ENCODE measurements at places on chromosomes 5 and 9.

GRCh38 chr9:79709743-79710674 is 138.2 kb downstream of the TLE4 start:
- no peak for DNase-seq

DNA sequence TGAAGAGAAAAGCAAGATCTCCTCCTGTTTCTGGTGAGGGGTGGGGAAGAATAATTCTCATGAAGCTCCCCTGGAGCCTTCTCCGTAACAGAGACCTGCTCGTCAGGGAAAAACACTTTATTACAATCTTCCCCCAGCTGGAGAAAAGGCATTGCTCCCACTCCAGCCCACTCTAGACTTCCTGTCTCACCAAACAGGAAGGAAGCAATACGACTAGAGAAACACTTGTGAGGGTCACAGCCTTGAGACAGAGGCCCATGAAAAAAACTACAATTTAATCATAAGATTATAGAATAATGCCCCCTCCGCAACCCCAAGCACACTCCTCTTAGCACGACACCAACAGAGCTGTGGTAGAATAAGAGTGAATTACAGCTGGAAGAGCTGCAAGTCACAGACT is 197.2 kb upstream of the S1PR3 start:
- no peak for DNase-seq

DNA sequence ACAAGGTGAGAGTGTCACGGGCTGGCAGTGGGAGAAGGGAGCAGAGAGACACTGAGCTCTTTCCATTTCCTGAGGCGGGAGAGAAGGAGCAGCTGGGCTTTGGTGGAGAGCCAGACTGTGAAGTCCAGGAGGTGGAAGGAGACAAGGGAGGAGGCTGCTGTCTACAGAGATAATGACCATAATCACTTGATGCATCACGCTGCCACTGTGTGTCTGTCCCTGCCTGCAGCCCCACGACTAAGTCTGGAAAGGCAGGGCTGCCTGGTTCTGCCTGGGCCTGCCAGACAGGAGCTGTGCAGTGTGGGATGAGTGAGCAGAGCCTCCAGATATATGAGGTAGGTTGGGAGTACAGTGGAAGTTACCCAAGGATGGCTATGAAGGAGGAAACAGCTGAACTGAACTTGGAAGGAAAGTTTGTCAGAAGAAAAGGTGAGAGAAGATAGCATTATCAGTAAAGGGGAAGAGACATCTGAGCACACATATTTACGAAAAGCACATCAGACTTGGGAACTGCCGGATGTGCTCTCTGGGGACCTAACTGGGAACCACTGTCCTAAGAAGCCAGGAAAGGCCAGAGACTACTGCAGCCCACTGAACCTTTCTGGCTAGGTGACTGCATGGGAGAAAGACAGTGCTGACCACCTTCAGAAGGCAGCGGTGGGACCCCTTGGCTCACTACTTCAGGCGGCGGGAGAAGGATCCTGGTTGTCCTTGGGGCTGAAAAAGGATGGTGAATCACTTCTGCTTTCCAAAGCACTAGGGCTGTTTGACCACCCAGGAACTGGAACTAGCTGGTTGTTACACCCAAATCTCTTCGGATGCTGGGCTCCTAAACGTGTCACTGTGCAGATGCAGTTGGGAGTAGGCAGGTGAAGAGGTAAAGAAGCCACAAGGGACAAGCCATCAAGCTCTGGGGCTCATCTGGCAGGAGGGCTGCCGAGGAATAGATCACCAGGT is 12.8 kb upstream of the DDX41 start:
- no peak for DNase-seq

DNA sequence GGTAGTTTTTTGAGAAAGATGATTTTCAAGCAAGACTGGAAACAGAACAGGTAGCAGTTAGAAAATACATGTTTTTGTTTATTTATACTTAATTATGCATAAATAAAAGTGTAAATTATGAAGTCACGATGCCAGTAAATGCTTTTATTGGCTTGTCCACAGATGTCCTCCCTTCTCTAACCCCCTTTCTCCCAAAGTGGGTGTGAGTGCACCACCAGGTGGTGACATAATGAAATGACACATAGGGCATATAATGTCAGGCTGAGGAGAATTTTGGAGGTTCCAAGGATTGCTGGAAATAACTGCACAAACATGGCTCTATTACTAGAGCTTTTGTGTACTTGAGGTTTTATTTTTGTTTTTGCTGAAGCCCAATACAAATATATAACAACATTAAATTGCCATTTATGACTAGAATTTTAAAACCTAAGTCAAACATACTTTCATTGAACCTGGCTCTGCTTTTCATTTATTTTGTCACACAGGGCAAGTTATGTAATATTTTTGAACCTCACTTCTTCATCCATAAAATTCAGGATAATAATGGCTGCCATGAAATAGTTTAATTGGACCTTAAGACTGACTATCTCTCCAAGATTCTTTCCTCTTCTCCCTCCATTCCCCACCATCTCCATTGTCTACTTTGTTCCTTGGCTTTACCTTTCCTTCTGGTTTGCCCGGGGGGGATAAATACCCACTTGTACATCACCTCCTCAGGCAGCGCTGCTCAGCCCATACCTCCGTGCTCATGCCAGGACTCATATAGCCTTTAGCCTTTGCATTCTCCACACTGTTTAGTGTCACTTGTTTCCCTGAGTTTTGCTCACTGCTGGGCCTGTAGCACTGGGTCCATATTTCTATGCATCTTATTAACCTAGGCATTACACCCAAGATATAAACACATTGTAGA is 168.8 kb downstream of the PDE4D start:
- no peak for DNase-seq

- no peak for DNase-seq
Observed at GRCh38 chr9:33800886-33801285, 5.5 kb downstream of the PRSS3 start.

DNA sequence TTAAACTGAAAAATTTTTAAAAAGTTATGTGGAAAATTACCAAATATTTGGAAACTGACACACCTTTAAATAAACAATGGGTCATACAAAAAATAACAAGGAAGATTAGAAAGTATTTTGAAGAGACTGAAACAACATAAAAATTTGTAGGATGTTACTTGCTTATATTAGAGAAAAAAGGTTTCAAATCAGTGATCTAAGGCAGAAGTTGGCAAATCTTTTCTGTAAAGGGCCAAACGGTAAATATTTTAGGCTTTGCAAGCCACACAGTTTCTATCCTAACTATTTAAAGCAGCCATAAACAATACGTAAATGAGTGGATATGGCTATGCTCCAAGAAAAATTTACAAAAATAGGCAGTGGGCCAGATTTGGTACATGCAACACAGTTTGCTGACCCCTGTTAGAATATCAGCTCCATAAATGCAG is 81.3 kb downstream of the OXCT1 start:
- DNase-seq = no peak

GRCh38 chr9:95092262-95093072 is 225.0 kb downstream of the FANCC start:
- no peak for DNase-seq

DNA sequence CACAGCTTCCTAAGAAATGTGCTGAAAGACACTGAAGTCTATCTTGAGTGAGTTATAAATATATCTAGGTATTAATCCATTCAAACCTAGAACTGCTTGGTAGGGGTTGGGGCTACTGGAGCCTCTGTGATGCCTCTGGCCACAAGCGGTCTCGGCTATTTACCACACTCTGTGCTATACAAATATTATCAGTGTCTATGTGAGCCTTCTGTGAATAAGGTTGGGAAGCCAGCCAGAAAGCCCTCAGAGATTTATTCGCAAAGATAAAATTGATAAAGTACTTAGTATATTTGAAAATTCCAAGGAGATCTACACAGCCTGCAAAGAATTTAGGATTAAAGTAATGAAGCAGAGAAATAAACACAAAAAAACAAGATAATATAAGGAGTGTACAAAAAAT is 41.4 kb downstream of the LIFR start:
- DNase-seq = no peak

GRCh38 chr5:23367874-23368273 is 139.5 kb upstream of the PRDM9 start:
- no peak for DNase-seq

DNA sequence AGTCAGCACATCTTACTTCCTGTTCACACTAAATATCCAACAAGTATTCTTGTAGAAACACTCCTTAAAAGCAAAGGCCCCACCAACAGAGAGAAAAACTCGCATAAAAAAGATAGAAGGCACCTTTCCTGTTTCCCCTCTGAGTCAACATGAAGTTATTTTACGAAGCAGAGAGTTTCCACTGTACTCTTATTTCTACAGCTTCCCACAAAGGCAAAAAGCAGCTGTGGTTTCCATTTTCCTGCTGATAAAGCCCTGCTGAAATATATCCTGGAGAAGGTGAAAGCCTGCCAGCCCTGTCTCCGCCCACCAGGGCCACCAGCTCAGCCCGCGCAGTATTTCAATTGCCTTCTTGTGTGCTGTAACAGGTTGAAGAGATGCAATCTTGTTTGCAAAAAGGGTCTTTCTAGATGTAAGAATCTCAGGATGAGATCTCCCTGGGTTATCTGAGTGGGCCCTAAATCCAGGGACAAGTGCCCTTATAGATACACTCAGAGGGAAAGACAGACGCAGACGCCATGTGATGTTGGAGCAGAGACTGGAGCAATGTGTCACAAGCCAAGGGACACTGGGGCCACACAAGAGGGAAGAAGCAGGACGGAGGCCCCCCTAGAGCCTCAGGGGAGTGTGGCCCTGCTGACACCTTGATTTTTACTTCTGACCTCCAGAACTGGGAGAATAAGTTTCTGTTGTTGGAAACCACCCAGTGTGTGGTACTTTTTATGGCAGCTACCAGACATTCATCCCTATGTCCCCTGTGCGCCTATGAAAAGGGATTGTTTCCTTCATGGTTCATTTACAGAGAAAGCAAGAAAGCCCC is 19.9 kb downstream of the SEMA4D start:
- peak; percentile 50 for DNase-seq

DNA sequence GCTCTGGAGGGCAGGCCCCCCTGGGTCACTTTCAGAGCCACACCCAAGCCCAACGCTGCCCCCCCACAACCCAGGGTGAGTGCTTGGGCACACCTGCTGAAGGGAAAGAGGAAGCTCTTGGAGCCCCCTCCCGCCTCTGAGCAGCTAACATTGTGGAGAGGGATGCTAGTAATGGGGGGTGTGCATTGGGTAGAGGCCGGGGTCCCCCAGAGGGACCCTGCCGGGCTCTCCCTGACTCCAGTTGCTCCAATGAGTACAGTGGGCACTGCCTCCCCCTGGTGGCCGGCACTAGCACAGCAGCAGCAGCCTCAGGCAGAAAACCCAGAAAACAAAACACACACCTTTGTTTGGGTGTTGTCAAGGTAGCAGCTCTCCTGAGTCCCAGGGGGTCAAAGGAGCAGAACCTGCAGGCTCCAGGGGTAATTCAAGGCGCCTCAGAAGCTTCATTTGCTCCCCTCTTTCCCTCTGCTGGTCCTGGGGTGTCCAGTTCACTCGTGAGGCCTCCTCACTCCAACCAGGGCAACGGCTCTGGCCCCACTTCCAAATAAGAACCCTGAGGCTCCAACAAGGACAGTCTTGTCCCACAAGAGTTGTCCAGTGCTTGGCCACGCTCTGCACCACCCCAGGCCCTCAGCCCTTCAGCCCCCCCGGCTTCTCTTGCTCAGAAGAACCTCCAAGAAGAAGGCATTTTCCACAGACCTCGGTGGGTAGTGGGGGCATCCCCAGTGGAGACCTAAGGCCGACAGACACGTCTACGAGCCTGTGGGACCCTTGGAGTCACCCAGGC is 16.1 kb downstream of the GBGT1 start:
- peak; percentile 87 for DNase-seq

GRCh38 chr9:120915854-120916470 is 10.6 kb downstream of the TRAF1 start:
- DNase-seq = peak; percentile 67

DNA sequence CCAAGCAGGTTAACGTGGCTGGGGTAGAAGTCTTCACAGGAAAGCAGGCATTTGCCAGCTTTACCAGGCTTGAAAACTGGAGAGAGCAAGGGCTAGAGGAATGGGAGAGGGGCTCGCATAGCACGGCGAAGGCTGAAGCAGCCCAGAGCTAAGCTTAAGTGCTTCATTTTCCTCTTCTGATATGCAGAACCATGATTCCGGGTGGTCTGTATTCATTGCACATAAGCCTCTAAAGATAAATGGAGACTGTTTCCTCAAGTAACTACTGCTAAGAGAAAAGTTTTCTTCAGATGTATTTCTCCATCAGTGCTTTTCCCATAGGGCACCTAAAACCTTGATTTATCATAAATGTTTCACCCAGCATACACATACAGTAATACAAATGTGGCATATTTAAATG is 414.1 kb downstream of the MLLT3 start:
- no peak for DNase-seq

GRCh38 chr9:85536076-85536475 is 205.7 kb downstream of the AGTPBP1 start:
- DNase-seq = no peak

DNA sequence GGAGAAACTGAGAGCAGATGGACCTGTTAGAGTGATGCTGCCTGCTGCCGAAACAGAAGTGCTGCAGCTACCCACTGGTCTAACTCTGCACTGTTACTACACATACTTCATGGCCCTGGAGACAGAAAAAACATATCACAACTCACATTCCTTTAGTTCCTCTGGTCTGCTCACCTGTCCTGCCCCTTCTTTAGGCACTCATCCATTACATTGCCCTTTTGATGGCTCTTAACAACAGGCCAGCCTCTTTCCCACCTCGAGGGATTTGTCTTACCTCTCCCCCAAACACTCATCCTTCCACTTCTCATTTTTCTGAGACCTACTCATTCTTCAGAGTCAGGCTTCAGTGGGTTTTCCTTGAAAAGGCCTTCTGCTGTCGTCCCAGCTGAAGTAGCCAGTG is 49.2 kb downstream of the KCTD16 start:
- DNase-seq = no peak

- no peak for DNase-seq
Observed at GRCh38 chr5:72604111-72604797, 97.0 kb upstream of the ZNF366 start.

- no peak for DNase-seq
Observed at GRCh38 chr5:99724732-99725290, 796.0 kb upstream of the CHD1 start.

DNA sequence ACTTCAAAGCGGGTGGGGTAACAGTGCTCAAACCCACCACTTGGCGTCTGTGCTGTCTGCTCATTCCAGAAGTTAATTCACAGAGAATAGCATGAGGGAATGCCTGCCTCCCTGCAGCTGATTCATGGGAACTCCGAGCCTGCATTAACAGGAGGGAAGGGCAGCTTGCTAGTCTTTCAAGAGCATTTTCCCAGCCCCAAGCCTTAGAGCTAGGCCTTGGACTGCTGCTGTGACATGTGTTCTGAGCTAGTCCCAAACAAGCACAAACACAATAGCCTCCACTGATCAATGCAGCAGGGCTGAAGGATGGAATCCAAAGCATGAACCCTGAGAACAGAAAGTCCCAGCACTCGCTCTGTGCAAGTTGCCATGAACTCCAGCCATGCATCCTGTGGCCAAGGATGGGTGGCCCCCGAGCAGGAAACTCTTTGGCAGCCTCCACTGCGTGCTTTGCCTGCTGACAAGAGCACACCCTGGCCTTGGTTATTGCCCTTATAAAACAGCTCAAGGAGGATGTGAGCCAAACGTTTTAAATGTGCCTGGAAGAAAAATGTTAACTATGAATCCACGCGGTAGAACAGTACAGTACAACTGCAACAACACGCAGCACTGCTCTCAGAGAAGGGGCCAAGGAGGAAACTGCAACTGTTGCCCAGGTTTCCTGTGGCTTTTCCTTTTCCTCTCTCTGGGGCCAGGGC is 653.1 kb upstream of the KLF4 start:
- DNase-seq = no peak

Data from CD4-positive, alpha-beta memory T cell (primary cell).